ENCODE measurements at places on chromosomes 2 and 18.

- DNase-seq: no peak
Observed at GRCh38 chr18:8298186-8298585, 311.1 kb upstream of the RAB12 start.

GRCh38 chr2:241041589-241042158 lies 43.3 kb downstream of the SNED1 start:
- DNase-seq: no peak

DNA sequence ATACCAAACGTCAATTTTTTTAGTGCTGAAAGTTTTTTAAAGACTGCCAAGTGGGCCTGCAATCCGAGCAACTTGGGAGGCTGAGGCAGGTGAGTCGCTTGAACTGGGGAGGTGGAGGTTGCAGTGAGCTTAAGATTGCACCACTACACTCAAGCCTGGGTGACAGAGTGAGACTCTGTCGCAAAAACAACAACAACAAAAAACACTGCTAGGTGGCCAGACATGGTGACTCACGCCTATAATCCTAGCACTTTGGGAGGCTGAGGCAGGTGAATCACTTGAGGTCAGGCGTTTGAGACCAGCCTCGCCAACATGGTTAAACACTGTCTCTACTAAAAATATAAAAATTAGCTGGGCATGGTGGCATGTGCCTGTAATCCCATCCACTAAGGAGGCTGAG lies 202.8 kb upstream of the COPS8 start:
- DNase-seq: no peak

DNA sequence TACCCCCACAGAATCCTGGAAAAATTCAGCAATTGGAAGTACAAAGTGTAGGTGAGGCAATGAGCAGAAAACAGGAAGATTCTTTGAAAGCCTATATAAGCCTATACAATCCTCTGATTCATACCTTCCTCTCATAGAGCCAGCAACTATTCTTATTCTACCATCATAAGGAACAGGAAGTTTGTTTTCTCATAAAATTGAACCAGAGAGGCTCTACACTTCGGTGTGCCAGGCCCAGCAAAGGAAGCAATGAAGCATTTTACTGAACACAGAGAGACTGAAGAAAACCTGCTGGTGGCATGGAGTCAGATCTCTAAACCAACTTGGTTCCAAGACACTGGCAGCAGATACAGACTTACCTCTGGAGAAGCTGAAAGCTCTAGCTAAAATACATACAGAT lies 18.7 kb downstream of the CASP8 start:
- DNase-seq: no peak

GRCh38 chr18:34875150-34875549 lies 165.1 kb downstream of the DTNA start:
- DNase-seq: no peak

DNA sequence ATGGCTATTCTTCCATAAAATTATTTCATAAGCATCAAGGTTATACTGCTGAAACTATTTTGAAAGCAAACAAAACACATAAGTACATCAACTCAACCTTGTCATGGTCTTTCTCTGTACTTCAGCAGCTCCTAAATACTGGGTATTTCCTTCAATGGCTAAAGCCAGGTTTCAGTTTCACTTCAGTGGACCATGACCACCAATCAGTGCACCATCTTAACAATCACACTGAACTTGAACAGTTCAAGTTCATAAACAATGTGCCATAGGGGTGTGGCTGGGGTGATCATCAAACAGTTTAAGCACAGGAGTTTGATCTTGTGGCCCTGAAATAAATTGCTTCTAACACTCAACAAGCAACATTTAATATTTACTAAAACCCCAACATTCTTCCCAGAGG lies 124.1 kb upstream of the FIGN start:
- no peak for DNase-seq

All from stimulated activated CD8-positive, alpha-beta memory T cell treated with anti-CD3 and anti-CD28 coated beads, Interleukin-15, amount 100 ng/mL, for 24 hours (primary cell).